ENCODE measurements at places on chromosomes 12 and 14. TPM values are rescaled to one million over a fixed set of nuclear protein-coding genes. Genes with fewer than 3 reads are reported as not detected.

The SERPINA5 gene
- not detected for polyA plus RNA-seq

The CCDC38 gene
- polyA plus RNA-seq = 0.05 TPM

The MAGOHB gene
- 231 TPM for polyA plus RNA-seq

The TMPRSS12 gene
- polyA plus RNA-seq = not detected

The ZBTB42 gene
- polyA plus RNA-seq = not detected

DNA sequence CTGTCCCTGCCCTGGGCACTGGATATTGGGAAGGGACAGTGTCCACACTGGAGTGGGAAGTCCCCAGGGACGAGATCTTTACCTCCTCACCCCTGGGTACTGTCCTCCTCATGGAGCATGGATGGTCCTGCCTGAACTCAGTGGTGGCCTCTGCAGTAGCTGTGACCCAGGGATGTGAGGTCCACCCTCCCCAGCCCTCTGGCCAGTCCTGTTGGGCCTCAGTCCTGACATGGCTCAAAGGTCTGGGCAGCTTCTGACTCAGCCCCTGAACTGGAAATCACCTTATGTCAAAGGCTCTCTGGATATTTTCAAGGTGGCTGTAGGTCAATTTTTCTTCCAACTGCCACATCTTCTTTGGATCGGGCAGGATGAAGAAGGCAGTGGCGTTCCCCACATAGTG, 24.4 kb downstream of the SERPINA1 start:
- no peaks in the 10 kb centered on the region for H3K27me3 ChIP-seq
- H3K27ac ChIP-seq = no peak overlapping the region
- no peak overlapping the region for H3K4me3 ChIP-seq
- no peak for DNase-seq
- H3K36me3 ChIP-seq = no peaks in the 10 kb centered on the region

Measured in GM12878 (cell line).